C1 segment of cervical spinal cord (tissue), 14 donors: ENCODE measurements at places on chromosomes 7 and 10.

DNA sequence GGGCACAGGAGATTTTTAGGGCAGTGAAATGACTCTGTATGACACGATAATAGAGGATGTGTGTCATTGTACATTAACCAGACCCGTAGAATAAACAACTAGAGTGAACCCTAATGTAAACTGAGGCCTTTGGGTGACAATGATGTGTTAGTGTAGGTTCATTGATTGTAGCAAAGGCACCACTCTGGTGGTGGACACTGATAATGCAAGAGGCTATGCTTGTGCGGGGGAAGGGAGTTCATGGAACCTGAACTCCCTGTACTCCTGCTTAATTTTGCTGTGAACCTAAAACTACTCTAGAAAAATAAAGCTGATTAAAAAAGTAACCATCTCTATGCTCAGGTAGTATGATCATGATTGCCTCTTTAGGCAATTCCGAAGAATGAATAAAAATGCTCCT lies 96.3 kb upstream of the VIPR2 start:
- no peak for DNase-seq

GRCh38 chr10:125135771-125136035 lies 24.7 kb downstream of the CTBP2 start:
- no peak for DNase-seq

DNA sequence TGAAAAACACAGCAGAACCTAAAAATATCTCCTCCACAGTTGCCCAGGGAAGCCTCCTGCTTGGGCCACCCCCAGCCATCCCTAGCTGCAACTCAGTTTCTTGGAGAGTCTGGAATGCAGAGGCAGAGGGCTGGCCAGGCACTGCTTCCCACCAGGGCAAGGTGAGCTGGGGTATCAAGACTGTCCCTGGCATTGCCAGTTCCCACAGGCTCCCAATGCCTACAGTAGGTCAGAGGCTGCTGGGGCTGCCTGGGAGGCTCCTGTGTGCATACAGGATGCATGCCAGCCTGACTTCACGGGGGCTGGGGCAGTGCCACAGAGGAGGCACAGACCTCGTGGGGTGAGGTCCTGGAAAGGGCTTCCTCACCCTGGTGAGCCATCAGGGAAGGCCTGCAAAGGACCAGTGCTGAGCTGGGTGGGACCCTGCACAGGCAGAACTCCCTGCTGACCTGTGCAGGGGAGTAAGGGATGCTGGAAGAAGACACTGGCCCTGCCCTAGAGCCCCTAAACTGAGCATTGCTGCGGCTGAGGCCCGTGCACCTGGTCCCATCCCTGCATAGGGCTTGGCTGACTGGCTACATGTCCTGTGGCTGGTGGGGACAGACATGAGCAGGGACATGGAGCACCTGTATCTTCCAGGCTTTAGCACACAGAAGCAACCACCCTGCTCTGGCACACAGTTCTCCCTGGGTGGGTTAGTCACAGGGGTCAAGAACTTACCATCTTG lies 121.9 kb upstream of the RET start:
- DNase-seq: no peak

DNA sequence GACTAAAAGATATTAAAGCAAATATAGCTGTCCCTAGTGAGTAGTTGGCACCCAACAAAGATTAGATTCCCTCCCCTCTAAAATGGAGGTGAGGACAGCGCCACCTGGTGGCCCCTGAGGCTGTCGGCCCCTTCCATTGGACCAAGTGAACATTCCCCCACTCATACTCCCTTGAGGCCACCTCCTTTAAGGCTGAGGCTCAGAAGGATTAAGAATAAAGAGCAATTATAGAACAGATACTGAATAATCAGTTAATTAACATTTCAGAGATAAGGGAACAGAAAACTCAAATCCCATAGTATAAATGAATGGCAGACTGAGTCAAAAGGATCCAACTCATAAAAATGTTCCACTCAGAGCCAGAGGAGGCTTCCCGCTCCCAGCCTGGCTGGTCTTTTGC lies 130.4 kb upstream of the GHITM start:
- DNase-seq: no peak

GRCh38 chr7:94129443-94130140 lies 125.4 kb upstream of the BET1 start:
- DNase-seq: no peak

DNA sequence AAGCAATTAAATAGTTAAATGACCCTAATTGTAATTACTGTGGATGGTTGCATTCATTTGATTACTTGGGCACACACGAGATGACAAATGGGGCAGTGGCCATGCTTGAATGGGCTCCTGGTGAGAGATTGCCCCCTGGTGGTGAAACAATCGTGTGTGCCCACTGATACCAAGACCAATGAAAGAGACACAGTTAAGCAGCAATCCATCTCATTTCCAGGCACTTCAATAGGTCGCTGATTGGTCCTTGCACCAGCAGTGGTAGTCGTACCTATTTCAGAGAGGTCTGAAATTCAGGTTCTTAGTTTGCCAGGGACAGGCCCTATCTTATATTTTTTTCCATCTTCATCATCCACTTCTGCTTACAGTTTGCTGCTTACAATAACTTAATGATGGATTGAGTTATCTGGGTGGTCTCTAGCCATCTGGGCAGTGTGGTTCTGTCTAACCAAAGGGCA lies 8.3 kb downstream of the PCBD1 start:
- peak; percentile 67 for DNase-seq

- DNase-seq: no peak
These were observed 483.5 kb upstream of the POT1 start for GRCh38 chr7:125412890-125413665.

- no peak for DNase-seq
These were observed 397.7 kb downstream of the TCERG1L start for GRCh38 chr10:130913844-130914243.

- DNase-seq: peak; percentile 69
These were observed 1.7 kb downstream of the KLF6 start for GRCh38 chr10:3783316-3783681.

GRCh38 chr10:88546497-88546896 lies 36.6 kb downstream of the RNLS start:
- no peak for DNase-seq

DNA sequence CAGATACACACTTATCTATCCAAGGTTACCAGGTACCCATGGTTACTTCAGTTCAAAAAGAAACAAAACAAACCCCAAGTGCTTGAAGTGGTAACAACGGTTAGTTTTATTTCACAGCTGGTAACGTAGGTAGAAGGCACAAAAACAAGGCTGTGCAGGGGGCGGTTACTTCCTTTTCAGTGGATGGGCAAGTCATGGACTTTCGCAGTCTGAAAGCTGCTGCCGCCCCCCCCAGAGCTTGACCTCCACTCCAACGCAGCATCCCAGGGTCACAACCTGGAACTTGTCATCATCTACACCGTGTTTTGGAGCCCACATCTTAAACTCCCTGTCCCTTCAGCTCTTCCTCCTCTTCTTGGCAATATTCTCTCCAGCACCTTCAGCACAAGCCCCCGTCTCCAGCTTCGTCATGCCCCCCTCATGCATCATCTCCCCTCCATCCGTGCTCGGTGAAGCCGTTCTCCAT lies 181.2 kb upstream of the ITGB1 start:
- no peak for DNase-seq

DNA sequence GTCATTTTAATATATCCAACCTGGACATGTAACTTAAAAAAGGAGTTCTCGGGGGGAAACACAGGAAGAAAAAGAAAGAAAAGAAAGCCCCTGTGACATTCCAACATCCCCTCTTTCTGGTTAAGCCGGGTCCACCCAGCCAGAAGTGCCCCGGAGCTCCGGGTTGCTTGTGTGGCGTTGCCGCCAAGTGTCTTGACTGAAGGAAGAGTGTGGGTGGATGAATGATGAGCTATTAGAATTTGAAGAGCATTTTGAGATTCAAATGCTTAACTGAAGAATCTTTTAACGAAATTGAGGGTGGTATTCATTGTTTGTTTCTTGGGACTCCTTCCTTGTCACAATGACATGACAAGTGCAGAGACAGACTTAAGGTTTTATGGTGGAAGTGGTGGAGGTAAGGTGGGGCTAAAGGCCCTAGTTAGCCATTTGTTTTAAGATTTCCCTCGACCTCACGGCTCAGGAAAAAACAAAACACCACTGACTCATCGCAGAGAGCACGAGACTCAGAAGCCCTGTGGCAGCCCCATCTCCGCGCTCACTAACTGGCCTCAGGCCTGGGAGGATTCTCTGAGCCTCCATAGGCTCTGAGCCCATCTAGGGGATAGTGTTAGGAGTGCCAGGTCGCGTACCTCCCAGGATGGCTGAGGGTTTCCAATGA lies 1.8 kb upstream of the GLI3 start:
- no peak for DNase-seq

- no peak for DNase-seq
These were observed 238.2 kb upstream of the FAM3C start for GRCh38 chr7:121634356-121634755.

- DNase-seq: no peak
These were observed 110.6 kb downstream of the AUTS2 start for GRCh38 chr7:69708857-69709256.

- DNase-seq: no peak
These were observed 117.3 kb upstream of the CDK6 start for GRCh38 chr7:92953657-92954056.

DNA sequence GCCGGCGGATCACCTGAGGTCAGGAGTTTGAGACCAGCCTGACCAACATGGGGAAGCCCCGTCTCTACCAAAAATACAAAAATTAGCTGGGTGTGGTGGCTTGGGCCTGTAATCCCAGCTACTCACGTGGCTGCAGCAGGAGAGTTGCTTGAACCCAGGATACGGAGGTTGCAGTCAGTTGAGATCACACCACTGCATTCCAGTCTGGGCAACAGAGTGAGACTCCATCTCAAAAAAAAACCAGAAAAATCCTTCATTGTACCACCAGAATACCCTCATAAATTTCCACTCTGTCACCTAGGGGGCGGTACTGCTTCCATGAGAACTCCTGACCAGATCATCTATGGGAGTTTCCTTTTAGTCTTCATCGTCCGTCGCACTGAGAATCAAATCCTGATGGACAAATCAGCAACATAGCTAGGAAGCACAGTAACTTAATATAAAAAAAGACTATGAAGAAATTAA lies 225.8 kb upstream of the KLF14 start:
- DNase-seq: no peak

DNA sequence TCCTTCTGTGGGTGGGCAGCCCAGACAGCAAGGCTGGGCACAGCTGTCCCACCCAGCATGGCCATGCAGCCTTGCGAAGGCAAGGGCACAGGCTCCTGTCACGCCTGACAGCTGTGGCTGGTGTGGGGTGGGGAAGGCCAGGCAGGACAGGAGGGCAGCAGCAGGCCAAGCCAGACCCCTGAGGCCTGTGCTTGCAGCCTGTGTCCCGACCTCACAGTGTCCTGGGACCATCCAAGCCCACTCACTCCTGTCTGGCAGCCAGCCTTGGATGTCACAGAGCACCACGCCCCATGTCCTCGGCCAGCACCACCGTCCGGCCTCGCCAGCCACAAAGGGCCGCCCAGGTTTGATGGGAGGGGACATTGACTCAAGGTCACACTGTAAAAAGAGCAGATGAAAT lies 85.5 kb upstream of the LRRC4 start:
- DNase-seq: no peak

DNA sequence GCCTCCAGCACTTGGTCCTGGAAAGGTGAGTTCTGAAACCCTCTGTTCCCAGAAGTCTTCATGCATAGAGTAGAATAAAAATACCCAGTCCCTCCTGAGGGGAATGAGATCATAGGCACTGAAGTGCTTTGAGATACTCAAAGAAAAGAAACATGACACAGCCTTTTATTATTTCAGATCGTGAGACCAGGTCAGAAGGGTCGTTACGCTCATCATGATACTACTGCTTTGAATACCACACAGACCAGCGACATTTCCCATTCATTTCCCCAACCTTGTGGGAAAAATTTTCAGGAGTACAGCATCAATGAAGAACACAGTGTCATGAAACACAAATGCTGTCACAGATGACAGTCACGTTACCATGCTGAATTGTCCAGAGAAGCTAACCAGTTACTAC lies 15.0 kb downstream of the CLRN3 start:
- no peak for DNase-seq
